ENCODE measurements at places on chromosomes 13 and 19. TPM values are rescaled to one million over a fixed set of nuclear protein-coding genes. Genes with fewer than 3 reads are reported as not detected.

SIX5 gene
- 7.9 TPM for total RNA-seq

DNA sequence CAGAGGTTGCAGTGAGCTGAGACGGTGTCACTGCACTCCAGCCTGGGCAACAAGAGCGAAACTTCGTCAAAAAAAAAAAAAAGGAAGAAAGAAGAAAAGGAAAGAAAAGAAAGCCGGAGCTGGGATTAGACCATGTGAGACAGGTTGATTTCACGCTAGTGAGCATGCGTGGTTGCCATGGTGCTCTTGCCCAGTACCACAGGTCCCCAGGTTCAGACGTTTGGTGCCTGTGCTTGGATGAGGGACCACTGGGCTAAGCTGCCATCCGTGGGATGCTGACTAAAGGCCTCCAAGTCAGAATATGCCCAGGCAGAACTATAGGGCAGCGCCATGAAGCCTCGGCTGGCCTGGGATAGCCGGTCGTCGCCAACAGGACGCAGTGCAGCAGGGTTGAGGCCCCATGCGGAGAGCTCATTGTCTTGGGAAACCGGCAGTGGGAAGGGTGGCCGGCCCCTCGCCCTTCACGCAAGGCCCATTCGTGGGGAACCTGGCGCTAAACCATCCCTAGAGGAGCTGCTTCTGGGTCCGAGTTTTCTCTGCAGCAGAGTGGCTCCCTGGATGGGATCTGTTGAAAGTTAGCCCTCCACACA, 7.2 kb upstream of the TEX101 start:
- DNase-seq = no peak

- DNase-seq = no peak
Measured at GRCh38 chr13:39855236-39855635, 199.8 kb downstream of the COG6 start.

GRCh38 chr13:20716951-20717350, 13.5 kb downstream of the IL17D start:
- DNase-seq = no peak

DNA sequence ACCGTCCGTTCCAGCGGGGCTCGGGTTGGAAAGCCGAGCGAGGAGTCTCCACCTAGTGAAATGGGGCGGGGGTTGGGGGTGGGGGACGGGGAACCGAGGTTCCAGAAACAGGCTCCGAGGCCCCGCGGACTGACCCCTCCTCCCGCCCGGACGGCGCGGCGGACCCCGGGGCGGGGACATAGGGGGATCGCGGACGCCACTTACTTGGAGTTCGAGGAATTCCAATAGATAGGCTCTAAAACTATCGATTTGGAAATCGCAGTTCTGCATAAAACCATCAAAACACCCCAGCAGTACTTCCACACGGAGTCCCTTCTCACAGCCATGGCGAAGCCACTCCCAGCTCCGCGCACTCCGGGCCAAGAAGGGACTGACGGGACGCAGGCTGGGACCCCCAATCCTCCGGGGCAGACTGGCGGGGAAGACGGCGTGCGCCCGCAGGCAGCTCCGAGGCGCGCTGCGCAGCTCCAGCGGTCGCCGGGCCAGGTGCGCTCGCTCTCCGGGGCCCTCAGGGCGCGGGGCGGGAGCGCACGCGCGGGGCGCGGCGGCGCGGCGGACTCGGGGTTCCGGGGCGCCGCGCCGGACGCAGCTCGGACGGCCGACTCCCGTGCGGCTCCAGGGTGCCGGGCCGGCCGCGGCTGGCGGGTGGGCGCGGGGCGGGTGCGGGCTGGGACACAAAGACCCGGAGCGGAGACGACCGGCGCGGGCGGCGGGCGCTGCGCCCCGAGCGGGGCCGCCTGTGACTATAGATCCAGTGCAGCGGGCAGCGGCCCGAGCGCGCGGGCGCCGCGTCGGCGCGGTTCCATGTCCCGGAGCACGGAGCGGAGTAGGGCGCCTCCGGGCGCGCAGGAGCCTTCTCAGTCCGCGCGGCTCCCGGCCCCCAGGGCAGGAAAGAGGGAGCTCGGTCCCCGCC, 567 bp downstream of the EFNB2 start:
- DNase-seq = no peak

DNA sequence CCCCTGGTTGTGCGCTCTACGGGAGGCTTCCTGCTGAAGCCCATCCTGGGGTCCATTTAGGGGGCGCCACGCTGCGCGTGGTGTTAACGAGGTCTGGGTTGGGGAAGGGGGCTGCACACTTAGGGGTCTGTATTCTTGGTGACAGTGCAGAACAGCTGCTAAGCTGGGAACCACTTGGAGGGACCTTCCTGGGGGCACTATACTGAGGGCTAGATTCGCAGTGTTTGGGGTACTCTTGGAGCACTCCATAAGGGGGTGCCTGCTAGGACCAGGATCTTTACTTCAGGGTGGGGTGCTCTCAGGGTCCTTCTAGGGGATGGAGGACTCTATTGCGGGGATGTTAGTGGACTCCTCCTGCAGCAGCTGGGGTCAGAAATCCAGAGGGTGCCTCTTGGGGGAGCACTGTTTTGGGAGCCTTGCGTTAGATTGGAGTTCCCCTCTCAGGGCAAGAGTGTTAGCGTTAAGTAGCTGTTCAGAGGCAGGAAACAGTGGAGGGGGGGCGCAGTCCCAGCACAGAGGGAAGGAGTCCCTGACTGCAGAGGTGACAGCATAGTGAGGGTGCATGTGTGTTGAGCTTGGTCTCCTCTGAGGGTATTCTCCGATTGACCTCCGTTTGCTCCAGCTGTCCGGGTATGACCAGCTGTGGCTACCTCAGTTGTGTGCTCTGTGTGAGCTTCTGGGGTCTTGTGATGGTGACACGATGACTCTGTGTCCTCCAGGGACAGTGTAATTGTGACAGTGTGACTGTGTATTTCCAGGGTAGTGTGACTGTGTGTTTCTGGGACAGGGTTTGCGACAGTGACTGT, 1.1 kb downstream of the PDE4A start:
- no peak for DNase-seq

ZNF625 gene
- 1.6 TPM for total RNA-seq

- DNase-seq = no peak
Measured at GRCh38 chr13:32723987-32724386, 137.7 kb downstream of the PDS5B start.

GRCh38 chr13:107835339-107836018, 379.9 kb downstream of the LIG4 start:
- no peak for DNase-seq

All from SK-MEL-5 (cell line).